ENCODE measurements at places on chromosomes 16 and 17.

DNA sequence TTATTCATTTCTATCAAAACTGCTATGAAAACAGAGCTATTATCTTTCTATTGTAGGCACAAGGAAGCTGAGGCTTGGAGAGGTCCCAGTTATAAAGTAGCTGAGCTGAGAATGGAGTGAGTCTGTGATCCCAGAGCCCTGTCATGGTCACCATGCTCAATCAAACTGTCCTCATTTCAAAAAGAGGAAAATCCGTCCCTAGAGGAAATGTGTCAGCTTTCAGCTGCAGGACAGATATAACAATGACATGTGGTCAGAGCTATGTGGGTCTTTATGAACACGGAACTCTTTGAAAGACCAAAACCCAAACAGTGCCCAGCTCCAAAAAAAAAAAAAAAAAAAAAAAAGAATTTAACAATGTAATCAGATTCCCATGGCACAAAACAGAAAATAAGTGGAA is 266.1 kb downstream of the XYLT1 start:
- no peak for DNase-seq

GRCh38 chr17:64063766-64064224 is 43.4 kb upstream of the ICAM2 start:
- peak; percentile 80 for DNase-seq

DNA sequence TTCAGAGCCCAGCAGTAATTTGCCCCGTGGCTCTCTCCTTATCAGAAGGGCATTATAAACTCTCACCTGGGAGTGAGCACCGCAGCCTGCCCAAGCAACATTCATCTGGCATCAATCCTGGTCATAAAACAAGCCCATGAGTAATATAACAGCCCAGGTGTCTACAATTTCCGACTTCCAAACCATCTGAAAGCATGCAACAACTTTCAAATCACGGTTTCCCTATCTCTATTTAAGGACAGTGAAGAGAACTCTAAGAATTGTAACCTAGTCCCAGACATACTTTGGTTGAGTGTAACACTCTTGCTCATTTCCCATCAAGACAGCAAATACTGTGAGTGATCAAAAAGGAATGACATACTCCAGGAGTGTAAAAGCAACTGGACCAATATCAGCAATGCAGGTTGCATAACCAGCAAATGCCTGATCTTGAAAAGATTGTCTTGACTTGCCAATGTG is 487.4 kb upstream of the SOX9 start:
- no peak for DNase-seq

DNA sequence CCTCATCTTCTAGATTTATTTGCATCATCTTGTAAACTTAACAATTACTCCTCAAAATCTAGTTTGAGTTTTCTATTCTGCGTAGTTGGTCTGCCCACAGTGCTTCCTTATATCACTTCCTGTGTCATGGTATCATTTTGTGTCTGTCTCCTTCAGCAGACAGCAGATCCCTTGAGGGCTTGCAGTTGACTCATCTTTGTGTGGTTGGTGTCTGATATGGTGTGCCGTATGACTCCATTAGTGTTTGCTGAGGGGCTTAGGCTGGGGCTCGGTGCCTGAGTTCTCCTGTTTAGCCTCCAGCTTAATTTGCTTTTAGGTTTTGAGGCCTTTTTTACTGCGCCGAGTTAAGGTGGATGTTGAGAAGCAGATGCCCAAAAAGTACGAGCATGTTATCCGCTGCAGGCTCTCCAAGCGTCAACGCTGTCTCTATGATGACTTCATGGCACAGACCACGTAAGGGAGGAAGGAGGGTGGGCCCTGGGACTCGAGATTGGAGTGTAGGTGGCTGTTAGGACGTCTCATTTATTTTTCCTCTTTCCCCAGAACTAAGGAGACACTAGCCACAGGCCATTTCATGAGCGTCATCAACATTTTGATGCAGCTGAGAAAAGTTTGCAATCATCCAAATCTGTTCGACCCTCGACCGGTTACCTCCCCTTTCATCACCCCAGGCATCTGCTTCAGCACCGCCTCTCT is 16.9 kb downstream of the SRCAP start:
- no peak for DNase-seq

DNA sequence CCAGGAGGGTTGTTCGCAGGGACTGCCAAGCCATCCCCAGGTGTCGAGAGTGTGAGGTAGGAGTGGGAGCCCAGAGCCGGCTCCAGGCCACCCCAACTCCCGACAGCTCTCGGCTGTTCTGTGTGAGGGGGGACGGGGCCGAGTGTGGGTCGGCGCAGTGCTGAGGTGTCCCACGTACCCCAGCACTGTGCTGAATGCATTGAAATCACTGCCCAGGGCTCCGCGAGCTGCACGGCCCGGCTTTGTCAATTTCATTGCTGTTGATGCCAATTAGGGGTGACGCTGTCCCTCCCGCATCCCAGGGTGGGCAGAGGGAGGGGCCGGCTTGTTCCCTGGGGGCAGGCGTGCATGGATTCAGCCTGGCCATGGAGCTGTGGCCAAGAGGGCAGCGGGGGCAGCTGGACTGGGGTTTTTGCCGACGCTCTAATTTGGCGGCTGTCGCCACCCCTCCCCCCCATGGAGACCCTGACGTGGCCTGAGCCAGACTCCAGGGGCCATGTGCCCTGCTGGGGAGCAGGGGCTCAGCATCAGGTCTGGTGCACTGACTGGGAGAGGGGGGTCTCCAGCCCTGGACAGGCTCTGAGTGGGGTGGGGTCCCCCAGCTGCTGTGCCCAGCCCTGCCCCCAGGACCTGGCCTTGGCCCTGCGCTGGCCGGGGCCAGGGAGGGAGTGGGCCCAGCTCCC is 14.3 kb downstream of the CENPX start:
- no peak for DNase-seq

- DNase-seq: no peak
These were observed 30.1 kb downstream of the LCMT1 start for GRCh38 chr16:25141648-25142047.

- peak; percentile 94 for DNase-seq
These were observed 19.6 kb upstream of the TNFRSF13B start for GRCh38 chr17:16991349-16992009.

DNA sequence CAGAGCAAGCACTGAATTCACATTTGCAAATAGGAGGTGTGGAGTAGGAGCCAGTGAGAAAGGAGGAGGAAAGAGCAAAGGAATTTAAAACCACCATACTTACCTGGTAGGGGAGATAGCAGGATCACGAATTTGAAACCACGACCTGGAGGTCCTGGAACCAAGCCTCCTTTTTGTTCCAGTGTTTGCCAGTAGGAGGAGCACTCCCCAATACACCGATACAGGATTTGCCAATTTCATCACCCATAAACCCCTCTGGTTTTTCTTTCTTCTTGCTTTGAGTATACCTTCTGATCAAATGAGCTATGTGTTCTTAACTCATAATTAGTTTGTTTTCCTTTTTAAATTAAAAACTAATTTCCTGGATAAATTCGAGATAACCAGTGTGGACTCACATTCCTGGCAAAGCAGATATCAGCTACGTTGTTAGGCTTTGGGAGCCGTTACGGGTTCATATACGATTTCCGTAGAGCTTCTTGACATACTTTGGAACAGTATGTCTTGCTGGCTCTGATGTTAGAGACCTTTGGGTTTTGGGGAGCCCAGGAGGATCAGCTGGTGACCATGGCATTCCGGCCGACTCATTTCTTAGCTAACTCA is 22.7 kb downstream of the BCO1 start:
- peak; percentile 57 for DNase-seq

GRCh38 chr17:82022310-82022980 is at the start of gene CENPX:
Gene CENPX, minus strand, starts transcription at chr17:82022878. Its CDS starts 17 bp downstream, at chr17:82022861.
- DNase-seq: no peak

GRCh38 chr17:1966274-1967086 is 58.7 kb downstream of the RTN4RL1 start:
- no peak for DNase-seq

GRCh38 chr16:68251832-68252231 is 6.7 kb downstream of the PLA2G15 start:
- DNase-seq: no peak

- DNase-seq: no peak
These were observed 438.2 kb downstream of the HS3ST4 start for GRCh38 chr16:26129997-26130396.

- peak; percentile 20 for DNase-seq
These were observed 463 bp downstream of the TOP2A start for GRCh38 chr17:40417258-40417608.

DNA sequence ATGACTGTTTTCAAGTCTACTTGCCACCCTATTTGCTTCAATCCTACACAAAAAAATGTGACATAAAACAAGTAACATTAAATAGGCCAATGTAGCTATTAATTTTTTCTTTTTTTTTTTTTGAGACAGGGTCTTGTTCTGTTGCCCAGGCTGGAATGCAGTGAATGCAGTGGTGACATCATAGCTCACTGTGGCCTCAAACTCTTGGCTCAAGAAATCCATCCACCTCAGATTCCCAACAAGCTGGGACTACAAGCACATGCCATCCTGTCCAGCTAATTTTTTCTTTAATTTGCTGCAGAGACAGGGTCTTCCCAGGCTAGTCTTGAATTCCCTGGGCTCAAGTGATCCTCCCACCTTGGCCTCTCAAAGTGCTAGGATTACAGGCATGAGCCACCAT is 29.4 kb downstream of the ANKFY1 start:
- DNase-seq: no peak

DNA sequence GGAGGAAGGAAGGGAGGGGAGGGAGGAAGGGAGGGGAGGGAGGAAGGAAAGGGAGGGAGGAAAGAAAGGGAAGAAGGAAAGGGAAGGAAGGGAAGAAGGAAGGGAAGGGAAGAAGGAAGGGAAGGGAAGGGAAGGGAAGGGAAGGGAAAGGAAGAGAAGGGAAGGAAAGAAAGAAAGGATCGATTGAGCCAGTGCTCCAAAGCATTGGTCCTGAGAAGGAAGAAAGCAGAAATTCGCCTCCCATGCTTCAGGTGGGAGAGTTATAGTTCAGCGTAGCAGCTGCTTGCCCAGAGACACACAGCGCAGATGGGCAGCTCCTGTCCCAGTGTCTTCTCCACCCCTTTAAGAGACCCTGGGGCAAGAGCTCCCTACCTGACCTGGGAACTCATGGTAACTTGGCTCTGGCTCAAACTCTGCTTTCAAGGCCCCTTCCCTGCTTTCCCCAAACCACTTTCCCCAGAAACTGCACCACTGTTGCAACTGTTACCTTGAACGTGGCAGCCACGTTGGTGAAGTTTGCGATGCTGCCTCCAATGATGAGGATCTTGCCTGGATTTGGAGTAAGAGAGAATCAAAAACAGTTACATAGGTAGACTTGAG is 14.4 kb downstream of the ACLY start:
- DNase-seq: no peak

- no peak for DNase-seq
These were observed 17.1 kb downstream of the HLF start for GRCh38 chr17:55281649-55282378.

- no peak for DNase-seq
These were observed 68.0 kb upstream of the MAF start for GRCh38 chr16:79668502-79668901.

GRCh38 chr17:66192378-66192687 is 400 bp upstream of the CEP112 start:
- no peak for DNase-seq

DNA sequence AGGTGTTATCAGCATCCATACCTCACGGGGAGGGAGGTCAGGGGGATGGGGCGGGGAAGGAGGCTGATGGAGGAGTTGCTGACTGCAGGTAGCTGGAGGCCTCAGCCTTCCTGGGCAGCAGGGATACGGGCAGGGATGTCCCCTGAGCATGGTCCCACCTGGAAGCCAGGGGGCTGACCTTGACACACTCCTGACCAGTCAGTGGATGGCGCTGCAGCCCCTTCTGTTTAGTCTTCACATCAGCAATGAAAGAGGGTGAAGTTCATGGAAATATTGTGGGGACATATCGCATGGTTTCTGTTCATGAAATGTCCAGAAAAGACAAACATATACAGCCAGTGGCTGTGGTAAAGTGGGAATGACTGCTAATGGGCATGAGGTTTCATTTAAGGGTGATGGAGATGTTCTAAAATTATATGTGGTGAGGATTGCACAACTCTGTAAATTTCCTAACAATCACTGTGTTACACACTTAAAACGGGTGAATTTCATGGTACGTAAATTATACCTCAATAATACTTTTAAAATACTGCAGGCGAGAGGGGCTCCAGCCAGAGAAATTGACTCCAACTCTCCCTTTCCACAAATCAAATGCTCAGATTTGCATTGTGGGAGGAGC is 489.6 kb downstream of the CDH13 start:
- DNase-seq: no peak

DNA sequence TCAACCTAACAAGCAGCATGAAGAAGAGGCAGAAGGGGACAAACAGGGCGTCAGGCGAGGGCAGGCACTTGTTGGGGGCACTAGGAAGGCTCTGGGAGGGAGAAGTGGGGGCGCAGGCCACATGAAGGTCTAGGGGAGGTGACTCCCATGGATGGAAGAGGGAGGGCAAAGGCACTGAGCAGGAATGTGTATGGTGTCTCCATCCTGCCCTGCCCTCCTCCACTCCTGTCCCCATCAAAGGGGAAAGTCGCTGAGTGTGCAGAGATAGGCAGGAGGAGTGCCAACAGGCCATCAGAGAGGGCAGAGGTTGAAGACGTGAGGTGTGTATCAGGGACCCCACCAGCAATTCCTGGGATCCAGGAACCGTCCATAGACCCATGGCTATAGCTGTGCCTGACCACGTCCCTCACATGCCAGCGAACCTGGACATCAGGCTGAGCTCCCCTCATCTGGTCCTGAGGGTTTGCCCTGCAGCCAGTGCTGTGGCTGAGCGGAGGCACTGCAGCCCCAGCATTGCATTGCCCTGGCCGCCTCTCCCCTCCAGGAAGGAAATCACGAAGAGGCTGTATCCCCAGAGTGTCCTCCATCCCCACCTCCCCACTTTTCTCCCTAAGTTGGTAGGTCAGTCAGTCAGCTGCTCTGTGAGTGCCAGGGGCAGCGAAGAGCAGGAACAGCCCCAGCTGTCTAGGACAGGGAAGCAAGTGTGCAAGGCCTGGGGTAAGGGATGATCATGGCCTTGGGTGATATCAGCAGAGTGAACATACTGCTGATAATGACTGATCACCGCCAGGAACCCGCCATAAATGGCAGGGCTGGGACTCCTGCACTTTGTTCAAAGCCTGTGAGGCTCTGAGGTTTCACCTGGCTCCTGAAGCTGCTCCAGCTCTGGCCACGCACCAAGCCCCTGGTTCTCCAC is 6.2 kb upstream of the CYB561 start:
- no peak for DNase-seq

GRCh38 chr16:11014136-11014535 is 69.8 kb downstream of the CLEC16A start:
- no peak for DNase-seq

DNA sequence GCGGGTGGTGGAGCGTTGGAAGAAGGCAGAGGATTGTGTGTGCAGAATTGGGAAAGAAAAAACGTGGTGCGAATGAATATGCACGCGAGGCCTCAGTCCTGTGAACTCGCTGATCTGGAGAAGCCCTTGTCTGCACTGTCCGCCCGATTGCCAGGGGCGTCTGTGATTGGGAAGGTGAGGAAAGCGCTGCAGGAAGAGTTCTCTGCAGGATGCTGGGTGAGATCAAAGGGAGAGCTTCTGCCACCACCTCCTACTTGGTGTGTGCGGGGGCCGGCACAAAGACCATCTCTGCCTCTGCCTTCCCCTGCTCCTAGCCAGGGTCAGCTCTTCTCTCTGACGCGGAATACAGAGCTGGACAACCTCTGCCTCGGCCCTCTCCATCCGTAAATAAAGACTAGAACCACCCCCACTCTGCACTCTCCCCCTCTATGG is 841 bp upstream of the RAB5C start:
- DNase-seq: no peak

Data from iPS-NIHi11 (cell line).